ENCODE measurements at places on chromosomes 12 and 14.

DNA sequence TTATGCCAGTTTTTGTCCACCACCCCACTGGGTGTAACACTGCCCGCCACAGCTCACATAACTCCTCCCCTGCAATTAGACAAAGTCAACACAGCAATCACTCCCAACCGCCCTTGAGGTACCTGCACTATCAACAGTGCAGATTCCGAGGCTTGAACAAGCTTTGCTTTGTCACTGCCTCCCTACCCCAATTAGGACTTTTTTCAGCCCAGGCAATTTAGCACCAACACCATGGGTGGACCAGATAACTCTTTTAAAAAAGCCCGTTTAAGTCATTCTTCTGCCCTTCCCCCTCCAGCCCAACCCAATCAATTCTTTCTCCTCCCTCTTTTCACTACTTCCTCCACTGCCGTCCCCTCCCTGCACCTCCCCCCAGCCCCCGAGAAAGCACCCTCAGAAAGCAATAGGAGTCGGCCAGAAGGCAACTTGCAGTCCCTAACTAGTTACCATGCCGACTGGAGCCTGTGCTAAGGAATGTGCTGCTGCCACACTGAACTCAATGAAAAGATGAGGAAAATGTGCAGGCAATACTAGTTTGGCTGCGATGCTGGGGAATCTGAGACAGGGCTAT lies 45.7 kb upstream of the OTX2 start:
- no peak for DNase-seq

DNA sequence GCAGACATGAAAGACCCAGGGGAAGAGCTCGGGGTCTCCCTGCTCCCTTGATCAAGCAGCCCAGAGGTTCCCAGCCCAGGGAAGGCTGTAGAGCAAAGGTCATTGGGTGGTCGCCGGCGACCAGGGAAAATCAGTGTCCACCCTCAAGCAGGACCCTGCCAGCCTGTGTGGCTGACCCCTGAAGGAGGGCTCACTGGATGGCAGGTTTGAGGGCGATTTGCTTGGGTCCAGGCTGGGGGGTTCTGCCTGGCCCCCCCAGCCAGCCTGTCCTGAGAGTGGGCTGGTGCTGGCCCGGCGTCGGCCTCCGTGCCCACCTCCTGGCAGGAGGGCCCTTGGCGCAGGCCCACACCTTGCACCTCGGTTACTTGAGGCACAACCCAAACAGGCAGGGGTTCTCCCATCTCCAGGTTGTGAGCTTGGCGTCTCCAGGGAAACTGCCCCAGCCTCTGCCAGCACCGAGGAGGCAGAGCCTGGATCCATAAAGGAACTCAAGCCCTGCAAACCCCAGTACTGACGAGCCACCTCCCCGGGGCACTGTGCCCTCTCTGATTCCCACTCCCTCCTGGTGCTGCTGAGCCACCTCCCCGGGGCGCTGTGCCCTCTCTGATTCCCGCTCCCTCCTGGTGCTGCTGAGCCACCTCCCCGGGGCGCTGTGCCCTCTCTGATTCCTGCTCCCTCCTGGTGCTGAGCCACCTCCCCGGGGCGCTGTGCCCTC lies 329.0 kb upstream of the SFSWAP start:
- no peak for DNase-seq

- DNase-seq = no peak
Measured at GRCh38 chr12:90299666-90300065, 591.0 kb upstream of the ATP2B1 start.

DNA sequence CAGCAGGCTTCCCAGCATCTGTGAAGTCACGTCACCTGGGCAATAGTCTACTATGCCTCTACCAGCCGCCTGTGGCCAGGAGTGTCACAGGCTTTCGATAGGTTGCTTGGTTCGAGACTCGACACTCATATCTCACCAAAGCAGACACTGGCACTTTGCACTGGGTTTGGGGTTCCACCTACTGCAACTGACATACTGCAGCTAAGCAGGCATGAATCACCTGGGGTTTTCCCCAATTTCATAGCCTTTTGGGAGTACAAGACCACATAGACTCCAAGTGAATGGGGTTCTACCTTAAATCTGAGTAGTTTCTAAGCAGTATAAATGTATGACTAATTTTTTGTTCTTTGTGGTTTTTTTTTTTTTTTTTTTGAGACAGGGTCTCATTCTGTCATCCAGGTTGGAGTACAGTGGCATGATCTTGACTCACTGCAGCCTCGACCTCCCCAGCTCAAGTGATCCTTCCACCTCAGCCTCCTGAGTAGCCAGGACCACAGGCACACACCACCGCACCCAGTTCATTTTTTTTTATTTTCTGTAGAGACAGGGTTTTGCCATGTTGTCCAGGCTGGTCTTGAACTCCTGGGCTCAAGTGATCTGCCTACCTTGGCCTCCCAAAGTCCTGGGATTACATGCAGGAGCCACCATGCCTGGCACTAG lies 32.1 kb downstream of the DMAC2L start:
- no peak for DNase-seq

- no peak for DNase-seq
Measured at GRCh38 chr12:124557518-124558223, 9.7 kb downstream of the NCOR2 start.

DNA sequence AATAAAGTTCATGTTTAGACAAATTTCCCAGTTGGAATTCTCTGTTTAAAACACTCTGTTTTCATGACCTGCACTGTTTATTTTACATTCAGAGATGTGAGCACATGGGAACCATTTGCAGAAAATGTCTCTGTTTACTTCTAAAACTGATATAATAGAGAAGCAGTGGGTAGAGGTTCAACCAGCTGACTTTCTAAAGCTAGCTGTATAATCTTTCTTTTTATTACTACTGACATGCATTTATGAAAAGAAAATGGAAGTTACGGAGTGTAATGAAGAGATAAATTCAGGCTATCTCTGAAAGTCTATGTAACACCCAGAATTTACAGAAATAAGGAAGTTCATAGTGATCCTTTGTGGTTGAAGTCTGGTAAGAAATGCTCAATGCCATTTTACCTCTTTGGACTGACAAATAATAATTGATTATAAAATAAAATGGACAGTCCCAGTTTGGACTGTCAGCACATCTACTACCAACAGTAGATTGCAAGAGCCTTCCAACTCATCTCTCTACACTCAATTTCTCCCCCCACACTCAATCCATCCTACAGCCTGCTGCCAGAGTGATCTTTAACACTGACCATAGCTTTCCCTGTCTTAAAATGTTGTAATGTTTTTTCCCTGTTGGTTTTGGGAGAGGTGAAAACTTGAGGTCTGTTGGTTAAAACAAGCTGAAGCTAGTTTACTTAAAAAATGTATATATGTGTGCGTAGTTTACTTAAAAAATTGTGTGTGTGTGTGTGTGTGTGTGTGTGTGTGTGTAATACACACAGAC lies 137.4 kb downstream of the AEBP2 start:
- DNase-seq = no peak

GRCh38 chr12:120240495-120240833 lies 25.1 kb downstream of the PXN start:
- no peak for DNase-seq

DNA sequence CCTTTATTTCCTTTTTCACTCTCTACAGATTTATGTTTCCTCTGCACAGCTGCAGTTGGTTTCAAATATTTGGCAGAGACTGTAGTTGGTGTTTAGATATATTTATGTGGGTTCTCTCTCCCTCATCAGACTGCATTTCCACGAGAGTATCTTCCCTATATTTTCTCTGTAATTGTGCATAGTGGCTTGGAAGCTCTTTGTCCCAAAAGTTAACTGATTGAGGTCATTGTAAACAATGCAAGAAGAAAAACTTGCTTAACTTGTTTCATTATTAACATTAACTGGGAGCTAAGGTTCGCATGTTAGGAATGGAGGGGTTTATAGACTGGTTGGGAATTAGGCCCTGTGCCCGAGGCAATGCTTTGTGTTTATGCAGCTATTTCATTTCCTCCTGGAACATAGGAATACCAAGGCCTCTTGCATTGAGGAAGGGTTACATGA lies 216.9 kb upstream of the HMGA2 start:
- DNase-seq = no peak

Data from MG63 (cell line).